Right atrium auricular region (tissue), 2 donors: ENCODE measurements at places on chromosomes 12 and 14.
A peak's percentile ranks its signal among the peaks of the same experiment; 100 is the strongest.

DNA sequence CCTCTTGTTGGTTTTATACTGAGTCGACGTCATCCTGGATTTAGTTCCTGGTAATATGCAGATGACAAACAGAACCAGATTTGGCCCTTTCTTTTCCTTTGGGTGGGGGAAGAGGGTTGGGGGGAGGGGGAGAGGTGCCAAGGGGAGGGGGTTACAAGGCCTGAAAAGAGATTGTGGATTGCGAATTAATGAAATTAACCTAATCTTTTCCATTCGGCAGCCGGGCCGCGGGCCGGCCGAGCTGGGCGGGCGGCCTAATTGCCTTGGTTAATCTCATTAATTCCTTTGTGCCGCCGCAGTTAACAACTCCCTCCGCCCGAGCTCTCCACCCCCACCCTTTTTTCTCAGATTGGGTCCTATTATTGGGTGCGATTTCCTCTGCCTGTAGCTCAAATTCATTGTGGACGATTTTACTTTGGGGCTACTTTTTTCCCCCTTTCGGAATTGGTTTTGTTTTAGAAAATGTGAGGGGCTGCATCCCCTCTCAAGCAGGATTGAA lies 387 bp upstream of the GSC start:
- H3K36me3 ChIP-seq = no peaks in the 10 kb centered on the region
- no peaks in the 10 kb centered on the region for H3K4me1 ChIP-seq
- peak overlapping the region; percentile 56 for H3K4me3 ChIP-seq
- H3K27ac ChIP-seq = no peak overlapping the region
- DNase-seq = no peak

GRCh38 chr12:10256064-10256463 lies 43.4 kb downstream of the GABARAPL1 start:
- no peak overlapping the region for H3K4me3 ChIP-seq
- H3K4me1 ChIP-seq = no peaks in the 10 kb centered on the region
- no peak for DNase-seq
- H3K27me3 ChIP-seq = no peaks in the 10 kb centered on the region

DNA sequence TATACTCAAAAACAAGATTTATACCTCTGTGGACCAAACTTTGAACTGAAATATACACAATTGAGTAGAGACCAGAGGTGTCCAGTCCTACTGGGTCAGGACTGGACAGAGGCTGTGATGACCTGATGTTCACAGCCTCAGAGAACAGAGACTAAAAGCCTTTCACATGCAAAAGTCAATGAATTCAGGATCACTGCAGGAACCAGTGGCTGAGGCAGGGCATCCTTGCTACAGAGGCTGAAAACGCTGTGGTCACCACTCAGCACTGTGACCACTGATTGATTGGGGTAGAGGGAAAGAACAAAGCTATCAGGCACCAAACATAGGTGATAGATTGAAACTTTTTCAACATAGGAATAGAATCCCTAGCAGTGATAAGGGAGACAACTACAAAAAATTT lies 25.1 kb downstream of the GRIP1 start:
- H3K27ac ChIP-seq = no peak overlapping the region
- DNase-seq = no peak
- no peaks in the 10 kb centered on the region for H3K36me3 ChIP-seq
- H3K4me3 ChIP-seq = no peak overlapping the region
- H3K4me1 ChIP-seq = no peaks in the 10 kb centered on the region
- no peaks in the 10 kb centered on the region for H3K27me3 ChIP-seq

- peaks cover 91% of the 10 kb centered on the region for H3K36me3 ChIP-seq
- no peaks in the 10 kb centered on the region for H3K27me3 ChIP-seq
- H3K4me1 ChIP-seq = no peaks in the 10 kb centered on the region
Observed at GRCh38 chr12:2667716-2668440, 126.9 kb upstream of the FKBP4 start.

DNA sequence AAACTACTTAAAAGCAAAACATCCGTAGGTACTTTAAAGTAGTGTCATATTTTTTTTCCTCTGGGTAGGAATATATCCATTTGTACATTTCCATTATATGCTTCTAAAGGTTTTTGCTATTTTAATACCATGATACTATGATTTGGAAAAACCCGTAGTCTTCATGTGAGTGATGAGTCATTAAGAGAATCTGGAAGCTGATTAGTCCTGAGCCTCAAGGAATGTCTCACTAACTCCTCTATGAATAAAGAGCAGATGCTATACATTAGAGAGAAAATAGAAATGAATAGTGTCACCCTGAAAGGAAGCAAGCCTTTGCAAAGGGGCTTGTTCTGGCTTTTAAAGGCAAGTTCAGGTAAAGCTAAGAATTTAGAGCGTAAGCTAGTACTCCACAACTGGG lies 432.1 kb downstream of the CCDC91 start:
- H3K4me1 ChIP-seq = no peaks in the 10 kb centered on the region
- H3K27me3 ChIP-seq = no peaks in the 10 kb centered on the region
- no peaks in the 10 kb centered on the region for H3K36me3 ChIP-seq
- no peak for DNase-seq
- H3K4me3 ChIP-seq = no peak overlapping the region

GRCh38 chr12:50314636-50315312 lies 31.5 kb upstream of the LIMA1 start:
- no peaks in the 10 kb centered on the region for H3K36me3 ChIP-seq
- no peak overlapping the region for H3K27ac ChIP-seq
- H3K4me3 ChIP-seq = no peak overlapping the region

DNA sequence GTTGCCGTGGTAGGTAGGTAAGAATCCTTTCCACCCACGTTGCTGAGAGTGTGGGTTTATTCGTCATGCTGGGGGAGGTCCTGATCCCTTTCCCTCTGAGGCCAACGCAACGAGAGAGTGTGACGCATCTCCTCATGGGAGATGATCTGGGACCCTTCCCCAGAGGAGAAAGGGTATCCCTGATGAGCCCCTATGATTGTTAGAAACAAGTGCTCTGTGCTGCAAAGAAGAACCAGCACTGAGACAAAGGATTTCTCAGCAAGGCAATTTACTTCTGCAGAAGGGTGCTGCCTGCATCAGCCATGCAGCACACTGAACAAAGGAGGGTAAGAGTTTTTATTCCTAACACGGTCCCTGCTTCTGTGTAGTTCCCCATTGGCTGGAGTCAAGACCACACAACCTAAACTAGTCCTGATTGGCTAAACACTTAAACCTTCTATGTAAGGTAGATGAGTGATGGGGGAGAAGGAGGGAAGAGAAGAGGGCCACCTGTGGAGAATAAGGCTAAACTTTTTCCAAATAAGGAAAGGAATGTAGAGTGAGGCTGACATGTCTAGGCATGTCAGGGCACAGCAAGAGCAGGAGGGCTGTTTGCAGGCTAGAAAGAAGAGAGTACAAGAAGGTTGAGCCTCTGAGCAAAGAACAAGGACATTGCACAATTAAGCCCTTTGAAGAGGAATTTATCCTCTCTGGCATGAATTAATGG lies 21.3 kb downstream of the CLEC2A start:
- no peak overlapping the region for H3K27ac ChIP-seq
- no peak for DNase-seq
- no peaks in the 10 kb centered on the region for H3K4me1 ChIP-seq
- H3K36me3 ChIP-seq = no peaks in the 10 kb centered on the region
- H3K4me3 ChIP-seq = no peak overlapping the region

- DNase-seq = no peak
- H3K36me3 ChIP-seq = no peaks in the 10 kb centered on the region
- no peaks in the 10 kb centered on the region for H3K4me1 ChIP-seq
- no peak overlapping the region for H3K27ac ChIP-seq
Observed at GRCh38 chr12:66736931-66737330, 58.1 kb upstream of the GRIP1 start.

- peak overlapping the region; percentile 56 for H3K27ac ChIP-seq
- no peaks in the 10 kb centered on the region for H3K27me3 ChIP-seq
- DNase-seq = no peak
- H3K4me3 ChIP-seq = peak overlapping the region; percentile 66
- H3K36me3 ChIP-seq = no peaks in the 10 kb centered on the region
- H3K4me1 ChIP-seq = no peaks in the 10 kb centered on the region
Observed at GRCh38 chr12:51269174-51270066, 795 bp downstream of the SMAGP start.

GRCh38 chr14:85527445-85528035 lies 2.4 kb upstream of the FLRT2 start:
- DNase-seq = no peak
- no peaks in the 10 kb centered on the region for H3K27me3 ChIP-seq
- H3K27ac ChIP-seq = peak overlapping the region; percentile 77
- no peaks in the 10 kb centered on the region for H3K36me3 ChIP-seq
- no peak overlapping the region for H3K4me3 ChIP-seq
